ENCODE measurements at places on chromosomes 4 and X.

DNA sequence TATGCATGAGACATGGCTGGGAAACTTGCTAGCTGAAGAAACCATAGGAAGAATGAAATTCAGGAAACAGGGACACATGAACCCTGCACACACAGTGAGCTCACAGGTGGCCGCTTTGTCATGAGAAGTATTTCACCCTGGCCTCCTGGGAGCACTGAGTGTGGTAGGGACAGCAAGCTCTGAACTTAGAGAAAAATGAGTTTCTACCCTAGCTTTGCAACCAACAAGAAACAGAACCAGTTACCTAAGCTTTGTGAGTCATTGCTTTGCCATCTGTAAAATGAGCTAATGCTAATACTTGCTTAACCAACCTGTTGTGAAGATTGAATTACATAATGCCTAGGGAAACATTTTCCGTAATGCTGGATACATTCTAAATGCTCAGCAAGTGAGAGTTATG is 206.6 kb upstream of the HS3ST1 start:
- no peak for DNase-seq

DNA sequence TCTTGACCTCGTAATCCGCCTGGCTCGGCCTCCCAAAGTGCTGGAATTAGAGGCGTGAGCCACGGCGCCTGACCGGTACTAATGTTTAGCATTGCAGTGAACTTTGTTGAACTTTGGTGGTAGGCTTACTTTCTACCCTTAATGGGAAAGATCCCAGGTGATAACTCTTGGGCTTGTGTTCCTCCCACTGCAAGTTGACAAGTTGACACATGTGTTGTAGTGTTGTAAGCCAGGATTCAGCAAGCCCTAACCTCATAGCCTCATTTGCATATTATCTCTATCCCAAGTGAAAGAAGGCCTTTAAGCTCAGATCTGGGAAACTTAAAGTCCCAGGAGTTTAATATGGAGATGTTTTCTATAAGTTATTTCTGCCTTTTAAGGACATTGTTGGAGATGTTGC is 80.0 kb upstream of the CLCN4 start:
- no peak for DNase-seq

DNA sequence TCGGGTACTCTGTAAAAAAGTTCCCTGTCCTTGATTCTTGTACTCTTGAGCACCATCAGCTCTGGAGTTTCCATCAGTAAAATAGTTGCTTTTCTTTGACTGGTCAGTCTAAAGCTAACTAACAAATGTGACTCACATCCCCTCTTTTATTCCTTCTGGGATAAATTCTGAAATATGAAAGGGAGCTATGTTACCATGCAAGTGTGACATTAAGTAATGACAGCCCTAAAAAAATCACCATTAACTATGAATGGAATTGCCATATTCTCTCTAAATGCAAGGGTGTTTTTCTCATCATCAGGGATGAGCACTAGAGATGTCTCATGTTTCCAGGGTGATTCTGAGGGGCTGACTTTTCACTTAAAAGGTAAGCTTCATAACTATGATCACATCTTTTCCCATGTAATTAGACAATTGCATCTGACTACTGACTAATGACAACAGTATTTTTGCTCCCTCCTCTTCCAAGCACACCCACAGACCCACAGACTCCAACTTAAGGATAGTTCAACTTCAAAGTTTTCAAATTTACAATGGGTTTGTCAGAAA is 26.9 kb upstream of the RASGEF1B start:
- DNase-seq, result no peak

- DNase-seq, result no peak
Observed at GRCh38 chr4:78410676-78411075, 140.9 kb upstream of the ANXA3 start.

DNA sequence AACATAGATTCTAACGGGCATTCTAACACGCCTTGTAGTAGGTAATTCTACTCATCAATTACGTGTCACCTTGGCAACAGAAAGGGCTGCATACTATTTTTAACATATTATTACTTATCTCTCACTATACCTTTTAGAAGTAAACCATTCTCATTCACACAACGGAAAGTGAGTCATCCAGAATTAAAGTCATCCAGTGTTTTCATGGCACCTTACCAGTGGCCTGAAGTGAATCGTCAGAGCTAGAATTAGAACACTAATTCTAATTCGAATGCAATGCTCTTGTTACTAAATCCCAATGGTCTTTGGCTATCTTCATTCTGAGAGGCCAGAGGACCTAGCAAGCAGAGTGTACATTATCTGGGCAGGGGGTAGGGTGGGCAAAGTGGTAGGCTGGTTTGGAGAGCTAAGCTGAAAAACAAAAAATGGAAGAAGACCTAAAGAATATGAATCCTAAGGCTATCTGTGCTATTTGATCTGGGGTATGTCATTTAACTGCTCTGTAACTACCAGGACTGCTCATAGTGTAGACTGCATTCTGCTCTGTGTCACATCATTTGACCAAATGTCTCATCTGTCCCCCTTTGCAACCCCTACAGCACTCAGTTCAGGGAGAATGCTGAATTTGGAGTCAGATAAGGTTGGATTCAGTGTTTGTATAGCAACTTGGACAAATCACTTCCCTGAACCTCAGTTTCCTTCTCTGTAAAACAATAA is 96.5 kb downstream of the HDAC8 start:
- DNase-seq, result no peak

Data from natural killer cell (primary cell).